AML-193 (cell line): ENCODE measurements at places on chromosomes 12 and 14.

DNA sequence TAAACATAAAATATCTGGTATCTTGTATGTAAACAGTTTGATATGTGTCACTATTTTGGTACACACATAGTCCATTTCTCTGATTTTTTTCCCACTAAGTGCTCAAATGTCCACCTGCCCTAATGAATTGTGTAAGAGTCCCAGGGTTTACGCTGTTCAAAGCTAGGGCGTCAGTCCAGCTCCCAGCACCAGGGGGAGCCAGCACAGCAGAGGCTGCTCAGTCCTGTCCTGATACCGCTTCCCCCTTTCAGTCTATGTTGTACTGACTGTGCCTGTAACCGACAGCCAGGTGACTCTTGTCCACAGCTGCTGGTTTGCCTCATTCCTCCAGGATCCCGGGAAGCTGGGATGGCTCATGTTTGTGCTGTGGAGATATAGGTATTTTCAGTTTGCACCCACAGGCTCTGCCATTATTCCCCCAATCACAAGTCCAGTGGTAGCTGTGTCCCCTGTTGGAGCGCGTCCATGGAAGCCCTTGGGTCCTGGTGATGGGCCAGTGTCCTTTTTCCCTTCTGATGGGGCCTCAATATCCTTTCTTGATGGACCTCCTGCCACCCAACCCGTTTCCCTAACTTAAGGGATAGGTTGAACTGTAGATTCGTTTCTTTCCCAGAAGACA is 242.0 kb downstream of the NEDD1 start:
- peak; percentile 62 for DNase-seq

DNA sequence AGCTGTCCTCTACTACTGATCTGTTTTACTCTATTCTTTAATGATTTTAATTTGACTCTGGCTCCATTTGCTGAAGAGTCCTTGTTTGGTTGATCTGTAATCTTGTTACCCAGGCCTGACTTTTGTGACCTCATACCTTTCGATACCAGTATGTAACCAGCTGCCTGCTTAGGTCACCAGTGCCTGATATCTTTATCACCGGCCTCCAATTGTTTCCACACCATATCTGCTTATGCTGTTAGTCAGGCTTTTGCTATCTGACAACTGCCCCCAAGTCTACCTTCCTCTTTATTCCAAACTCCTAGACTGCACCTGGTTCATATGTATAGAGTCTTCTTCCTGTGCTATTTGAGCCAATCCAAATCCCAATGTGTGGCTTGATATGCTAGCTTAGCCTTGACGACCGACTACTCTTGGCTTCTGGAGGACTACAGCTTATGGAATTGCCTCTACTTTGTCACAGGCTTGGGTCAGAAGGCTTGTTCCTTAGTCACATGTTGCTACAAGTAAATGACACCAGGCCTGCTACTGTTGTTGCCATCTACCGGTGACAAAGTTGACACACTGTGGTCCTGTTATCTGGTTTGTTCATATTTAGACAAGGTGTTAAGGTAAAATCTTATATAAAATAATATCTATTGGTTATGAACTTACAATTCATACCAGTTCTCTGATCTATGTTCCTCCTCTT is 193.9 kb downstream of the TRHDE start:
- DNase-seq = no peak

DNA sequence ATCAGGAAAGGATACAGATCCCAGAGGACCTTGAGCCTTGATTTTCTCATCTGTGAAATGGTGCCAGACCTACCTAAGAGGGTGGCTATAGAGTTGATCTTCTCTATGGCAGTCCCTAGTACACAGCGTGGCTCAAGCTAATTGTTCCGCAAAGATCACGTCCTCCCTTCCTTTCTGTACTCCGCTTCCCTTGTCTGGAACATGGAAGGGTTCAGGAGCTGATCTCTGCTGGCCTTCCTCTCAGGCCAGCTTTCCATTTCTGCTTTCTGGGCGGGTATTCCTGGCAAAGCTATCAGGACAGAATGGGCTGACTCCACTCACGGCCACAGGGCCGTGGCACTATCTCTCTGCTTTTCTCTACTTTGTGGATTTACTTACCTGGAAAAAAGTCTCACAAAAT is 6.5 kb downstream of the CAMKK2 start:
- DNase-seq = no peak

DNA sequence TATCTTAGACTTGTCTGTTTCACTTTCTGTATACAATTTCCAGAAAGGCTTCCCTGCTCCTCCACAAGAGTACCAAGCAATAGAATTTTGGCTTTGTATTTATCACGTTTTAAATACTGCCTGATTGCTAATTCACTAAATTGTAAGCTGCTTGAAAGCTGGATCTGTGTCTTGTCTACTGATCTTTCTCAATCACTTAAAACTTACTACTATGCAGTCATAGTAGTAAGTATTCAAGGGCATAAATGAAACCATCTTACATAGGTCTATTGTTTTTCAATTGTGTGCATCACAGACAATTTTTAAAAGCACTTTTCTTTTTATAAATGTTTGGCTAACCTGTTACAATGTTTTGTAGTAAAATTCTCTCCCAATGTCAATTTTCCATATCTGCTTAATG is 1.2 kb upstream of the GLIPR1L2 start:
- DNase-seq = peak; percentile 9

GRCh38 chr12:49369411-49370145 is 2.3 kb downstream of the SPATS2 start:
- DNase-seq = peak; percentile 40

GRCh38 chr12:93968536-93969285 is 179.7 kb upstream of the PLXNC1 start:
- DNase-seq = no peak

DNA sequence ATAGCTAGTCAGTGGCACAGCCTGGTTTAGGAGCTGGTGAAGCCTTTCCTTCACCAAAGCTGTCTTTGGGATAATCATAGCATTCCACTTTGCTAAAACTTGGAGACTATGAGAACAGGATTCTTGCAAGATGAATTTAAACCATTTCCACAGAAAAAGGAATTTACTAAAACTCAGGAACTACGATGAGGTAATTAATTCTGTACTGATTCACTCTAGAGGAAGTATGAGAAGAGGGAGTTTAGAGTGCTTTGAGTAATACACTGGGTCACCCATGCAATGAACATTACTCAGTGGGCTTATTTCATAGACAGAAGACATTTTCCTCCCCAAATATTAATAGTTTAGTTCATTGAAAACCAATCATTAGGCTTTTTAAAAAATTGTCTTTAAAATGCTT is 73.0 kb downstream of the RMST start:
- no peak for DNase-seq

DNA sequence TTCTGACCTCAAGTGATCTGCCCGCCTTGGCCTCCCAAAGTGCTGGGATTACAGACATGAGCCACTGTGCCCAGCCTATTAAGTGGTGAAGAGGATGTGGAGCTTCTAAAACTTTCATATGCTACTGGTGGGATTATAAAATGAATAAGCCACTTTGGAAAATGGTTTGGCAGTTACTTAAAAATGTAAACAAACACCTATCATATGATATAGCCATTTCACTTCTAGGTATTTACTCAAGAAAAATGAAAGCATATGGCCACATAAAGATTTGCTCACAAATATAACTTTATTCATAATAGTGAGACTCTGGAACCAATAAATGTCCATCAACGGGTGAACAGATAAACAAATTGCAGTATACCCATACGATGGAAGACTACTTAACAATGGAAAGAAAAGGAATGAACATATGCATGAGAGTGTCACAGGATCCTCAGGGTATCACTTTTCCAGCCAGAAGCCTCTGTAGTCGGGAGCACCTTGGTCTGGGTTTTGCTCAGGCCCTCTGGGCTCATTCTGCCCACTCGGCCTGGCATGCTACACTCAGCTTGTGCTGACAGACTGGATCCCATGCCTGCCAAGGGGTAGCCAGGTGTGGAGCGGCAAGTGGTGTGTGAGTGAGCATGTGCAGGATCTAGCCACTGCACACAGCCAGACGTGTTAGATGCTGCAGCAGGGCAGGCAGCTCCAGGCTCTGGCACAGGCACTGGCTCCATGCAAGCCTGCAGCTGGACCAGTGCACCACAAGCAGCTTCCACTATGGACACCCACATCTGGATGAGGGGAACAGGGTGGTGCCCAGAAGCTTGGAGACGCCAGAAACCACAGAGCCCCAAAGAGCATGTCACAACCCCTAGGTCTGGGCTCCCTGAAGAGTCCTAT is 213.2 kb upstream of the DIO3 start:
- DNase-seq = no peak

DNA sequence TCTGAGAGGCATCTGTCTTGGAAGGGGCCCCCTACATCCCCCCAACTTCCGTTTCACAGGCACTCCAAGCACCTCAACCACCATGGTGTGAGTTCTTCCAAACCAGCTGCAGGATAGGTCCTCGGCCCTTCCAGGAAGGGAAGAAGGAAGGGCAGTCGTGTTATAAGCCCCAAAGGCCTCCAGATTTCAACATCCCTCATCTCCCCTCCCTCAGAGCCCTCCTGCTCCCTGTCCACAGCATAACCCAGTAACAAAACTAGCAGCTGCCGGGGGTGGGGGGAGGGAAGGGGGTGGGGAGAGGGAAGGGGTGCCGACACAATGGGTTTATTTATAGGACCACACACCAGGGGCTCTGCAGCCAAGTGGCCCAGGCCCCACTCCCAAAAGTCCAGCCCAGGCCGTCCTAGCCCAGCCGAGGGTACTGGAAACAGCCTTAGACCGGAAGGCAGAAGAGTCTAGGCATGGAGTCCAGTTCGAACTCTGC is 18.3 kb downstream of the NCKAP5L start:
- no peak for DNase-seq

- no peak for DNase-seq
Measured at GRCh38 chr12:31298515-31298910, 27.4 kb downstream of the SINHCAF start.

DNA sequence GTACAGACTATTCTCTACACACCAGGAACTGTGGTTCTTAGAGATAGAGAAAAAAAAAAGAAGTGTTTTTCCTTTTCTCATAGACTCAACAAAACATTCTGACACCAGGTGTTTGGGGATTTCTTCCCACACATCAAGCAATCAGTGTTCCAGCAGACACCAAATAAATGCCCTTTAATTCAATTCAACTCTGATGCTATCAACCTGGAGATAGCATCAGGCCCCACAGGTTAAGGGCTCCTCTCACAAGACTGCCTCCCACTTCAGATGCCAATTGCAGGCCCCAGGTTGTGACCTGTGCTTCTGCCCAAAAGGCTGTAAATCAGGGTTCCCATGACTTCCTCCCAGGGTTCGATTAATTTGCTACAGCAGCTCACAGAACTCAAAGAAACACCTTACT is 36.7 kb downstream of the RPS29 start:
- DNase-seq = no peak

DNA sequence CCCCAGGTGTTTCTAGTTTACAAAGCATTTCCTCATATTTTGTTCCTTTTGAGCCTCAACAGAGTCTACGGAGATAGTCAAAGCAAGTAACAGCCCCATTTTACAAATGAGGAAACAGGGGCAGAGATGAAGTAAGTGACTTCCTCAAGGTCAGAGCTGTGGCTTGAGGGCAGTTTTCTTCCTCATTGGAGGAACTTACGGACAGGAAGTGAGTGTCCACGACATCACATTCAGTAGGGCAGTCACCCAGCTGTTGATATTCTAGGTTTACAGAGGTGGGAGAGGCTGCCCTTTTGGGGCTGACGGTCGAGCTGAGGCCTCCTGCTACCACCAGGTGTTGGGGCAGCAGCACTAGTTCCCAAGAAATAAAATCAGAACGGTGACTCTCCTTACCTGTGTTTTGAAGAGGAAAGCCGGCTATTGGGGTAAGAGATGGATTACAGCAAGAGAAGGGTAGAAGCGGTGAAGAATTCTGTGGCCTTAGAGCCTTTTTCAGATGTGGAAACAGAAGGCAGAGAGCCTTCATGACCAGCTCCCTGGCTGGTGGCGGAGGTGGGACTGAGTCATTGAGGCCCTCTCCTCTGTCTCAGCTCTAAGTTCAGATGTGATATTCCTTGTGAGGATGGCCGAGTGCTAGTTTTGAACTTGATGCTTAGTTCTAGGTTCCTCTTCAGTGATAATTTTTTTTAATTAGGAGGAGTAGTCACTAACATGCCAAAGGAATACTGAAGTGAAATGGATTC is 41.7 kb downstream of the SUSD6 start:
- peak; percentile 91 for DNase-seq

DNA sequence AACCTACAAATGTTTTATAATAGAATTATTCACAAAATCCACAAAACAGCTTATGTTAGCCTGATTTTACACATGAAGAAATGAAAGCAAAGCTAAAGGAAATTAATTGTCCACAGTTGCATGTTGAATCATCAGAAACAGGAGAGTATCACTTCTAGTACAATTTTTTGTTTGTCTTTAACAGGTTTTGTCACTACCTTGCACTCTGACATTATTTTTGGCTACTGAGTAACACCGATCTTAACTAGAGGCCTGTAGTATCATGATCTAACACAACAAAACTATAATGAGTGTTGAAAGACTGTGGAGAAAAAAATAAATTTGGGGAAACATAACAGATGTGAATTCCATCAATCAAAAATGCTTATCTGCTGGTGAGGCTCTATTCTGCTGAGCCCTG is 60.1 kb downstream of the TAOK3 start:
- no peak for DNase-seq

- peak; percentile 70 for DNase-seq
Measured at GRCh38 chr12:56941299-56942017, 7.2 kb upstream of the SDR9C7 start.
